Brain microvascular endothelial cell (primary cell): ENCODE measurements at places on chromosomes 13 and 19.
A peak's percentile ranks its signal among the peaks of the same experiment; 100 is the strongest.

- DNase-seq, result no peak
These were observed 54.0 kb downstream of the RFX2 start for GRCh38 chr19:6056282-6056741.

- DNase-seq, result peak; percentile 75
These were observed 209.7 kb downstream of the SPRY2 start for GRCh38 chr13:80131204-80131603.

GRCh38 chr13:76009267-76009890, 373.2 kb downstream of the LMO7 start:
- peak; percentile 24 for DNase-seq

DNA sequence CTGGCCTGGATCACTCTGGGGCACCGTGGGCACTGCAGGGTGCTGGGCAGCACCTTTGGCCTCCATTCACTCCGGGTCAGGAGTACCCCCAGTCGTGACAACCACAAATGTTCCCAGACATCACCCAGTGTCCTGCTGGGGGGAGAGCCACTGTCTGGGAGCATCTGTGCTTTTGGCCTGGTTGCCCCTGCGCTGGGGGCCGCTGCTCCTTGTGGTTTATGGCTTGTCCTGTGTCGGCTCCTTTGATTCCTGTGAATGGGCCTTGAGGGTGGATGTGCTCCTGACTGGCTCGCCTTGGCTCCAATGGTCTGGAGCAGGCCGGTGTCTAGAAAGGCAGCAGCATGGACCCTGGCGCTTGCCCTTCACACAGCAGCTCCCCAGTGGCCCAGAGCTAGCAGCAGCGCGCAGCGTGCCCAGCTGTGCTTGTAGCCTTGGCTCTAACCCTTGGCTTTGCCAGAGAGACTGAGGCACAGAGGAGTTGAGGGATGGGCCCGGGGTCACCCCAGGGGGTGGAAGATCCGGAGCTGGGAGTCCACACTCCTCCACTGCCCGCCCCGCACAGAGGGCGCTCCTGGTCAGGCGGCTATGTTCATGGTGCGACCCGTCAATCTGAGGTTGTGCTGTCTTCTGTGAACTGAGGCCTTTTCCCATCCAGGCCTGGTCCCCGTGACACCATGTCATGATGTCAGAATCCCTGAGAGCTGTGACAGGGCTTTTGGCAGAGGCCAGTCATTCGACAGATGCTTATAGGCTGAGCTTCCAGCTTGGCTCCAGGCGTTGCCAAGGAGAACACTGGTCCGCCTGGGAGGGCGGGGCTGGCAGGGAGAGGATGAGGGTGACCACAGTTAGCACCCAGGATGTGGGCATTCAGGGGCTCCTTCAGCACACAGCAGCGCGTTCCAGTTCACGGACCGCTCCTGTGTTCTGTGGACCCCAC, 4.1 kb downstream of the DAZAP1 start:
- DNase-seq, result peak; percentile 24

- no peak for DNase-seq
These were observed 91.4 kb downstream of the ATP11A start for GRCh38 chr13:112781287-112781686.

GRCh38 chr13:106155411-106155810, 380.1 kb downstream of the EFNB2 start:
- DNase-seq, result no peak

DNA sequence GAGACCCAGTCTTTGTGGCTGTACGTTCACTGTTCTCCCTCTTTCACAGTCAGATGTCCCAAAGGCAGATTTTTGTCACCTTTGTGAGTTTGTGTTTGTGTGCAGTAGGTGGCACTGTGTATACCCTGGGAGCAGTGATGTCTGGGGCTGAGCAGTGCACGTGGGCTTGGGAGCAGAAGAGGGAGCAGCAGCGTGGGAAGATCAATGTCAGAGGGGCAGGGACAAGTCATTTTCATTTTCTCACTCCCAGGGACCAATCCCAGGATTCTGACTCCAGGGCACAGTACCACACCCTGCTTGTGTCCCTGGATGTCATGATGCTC, 2.0 kb upstream of the PSG6 start:
- no peak for DNase-seq

DNA sequence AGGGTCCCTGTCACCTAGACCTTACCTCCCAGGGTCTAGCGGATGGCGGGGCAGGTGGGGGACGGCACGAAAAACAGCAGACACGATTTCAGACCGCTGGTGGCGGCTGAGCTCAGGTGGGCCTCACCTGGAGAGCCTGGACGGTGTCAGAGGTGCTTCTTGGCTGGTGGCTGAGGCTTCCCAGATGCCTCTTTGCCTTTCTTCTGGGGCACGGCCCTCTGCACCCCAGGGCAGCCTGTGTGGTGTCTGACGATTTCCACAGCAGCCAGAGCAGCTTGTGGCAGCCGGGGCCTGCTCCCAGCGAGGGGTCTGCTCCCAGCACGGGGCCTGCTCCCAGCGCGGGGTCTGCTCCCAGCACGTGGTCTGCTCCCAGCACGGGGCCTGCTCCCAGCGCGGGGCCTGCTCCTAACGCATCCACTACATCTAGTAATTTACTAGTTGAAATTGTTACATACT, 66.7 kb downstream of the ATP11A start:
- DNase-seq, result no peak

- peak; percentile 47 for DNase-seq
These were observed 460.3 kb upstream of the KLHL1 start for GRCh38 chr13:70568571-70568970.

GRCh38 chr13:31418186-31418585, 218.4 kb downstream of the B3GLCT start:
- DNase-seq, result no peak

DNA sequence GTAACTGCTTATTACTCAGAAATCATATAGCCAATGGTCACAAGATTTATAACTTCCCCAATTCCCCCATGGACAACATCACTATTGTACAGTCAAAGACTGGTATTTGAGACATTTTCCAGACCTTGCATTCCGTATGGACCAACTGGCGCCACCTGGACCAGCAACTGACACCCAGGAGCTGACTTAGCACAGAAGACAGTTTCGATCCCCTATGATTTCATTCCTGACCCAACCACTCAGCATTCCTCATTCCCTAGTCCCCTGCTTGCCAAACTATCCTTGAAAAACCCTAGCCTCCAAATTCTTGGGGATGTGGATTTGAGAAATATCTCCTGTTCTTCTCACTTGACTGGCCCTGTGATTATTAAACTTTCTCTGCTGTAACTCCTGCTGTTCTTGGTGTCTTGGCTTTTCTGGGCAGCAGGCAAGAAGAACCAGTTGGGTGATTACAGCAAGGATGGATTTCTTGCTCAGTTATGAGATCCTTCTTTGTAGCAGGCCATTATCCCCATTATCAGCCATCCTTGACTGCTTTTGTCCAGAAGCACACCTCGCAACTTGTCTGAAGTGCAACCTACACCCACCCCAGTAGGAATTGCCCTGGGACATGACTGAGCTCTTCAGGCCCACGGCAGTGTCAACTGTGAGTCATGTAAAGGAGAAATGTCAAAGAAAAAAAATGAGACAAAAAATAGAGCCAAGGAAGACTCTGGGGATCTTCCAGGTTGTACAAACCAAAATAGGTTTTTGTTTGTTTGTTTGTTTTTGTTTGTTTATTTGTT, 13.7 kb upstream of the MAP3K10 start:
- DNase-seq, result no peak

GRCh38 chr13:53052675-53053074, 24.1 kb downstream of the OLFM4 start:
- no peak for DNase-seq

- DNase-seq, result no peak
These were observed 734.3 kb upstream of the MIR17HG start for GRCh38 chr13:90613076-90613795.

DNA sequence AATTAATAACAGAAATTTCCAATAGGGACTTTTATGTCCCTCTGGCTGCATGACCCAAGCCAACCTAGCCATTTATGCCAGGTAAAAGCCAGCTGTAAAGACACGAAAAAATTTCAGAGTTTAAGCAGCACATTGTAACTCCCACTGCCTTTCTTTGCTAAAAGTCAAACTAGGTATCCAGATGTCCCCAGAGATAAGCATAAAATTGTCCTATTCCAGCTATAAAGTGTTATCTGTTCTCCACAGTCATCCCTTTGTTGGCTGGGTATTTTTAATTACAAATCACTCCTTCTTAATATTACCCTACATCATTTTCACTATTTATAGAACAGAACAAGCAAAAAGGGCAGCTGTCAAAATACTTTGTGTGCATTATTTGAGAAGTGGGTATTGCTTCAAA, 3.2 kb upstream of the ZNF154 start:
- no peak for DNase-seq

DNA sequence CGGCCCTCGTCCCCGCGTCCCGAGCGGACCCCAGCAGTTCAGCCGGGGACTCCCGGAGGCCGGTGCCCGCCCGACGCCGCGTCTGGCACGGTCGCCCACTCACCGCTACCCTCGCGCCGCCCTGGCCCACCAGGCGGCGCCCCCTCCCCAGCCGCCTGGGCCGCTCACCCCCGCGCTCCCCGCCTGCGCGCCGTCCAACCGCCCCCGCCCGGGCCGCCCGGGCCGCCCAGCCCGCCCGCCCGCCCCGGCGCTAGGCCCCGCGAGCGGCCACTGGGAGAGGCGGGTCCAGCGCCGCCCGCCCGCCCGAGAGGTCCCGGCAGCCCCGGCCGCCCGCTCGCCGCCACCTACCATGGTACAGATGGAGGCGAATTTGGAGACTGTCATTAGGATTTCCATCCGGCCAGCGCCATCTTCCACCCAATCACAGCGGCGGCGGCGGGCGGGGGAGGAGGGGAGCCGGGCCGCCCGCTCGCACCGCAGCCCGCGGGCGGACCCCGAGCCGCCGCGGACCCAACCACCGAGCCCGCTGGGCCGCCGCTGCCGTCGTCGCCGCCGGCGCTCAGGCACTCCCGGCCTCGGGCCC, at the start of gene USP12:
USP12 (minus strand) TSS at position 568 of the 583 bp plus-strand sequence; CDS start at position 396, 172 bp downstream.
- no peak for DNase-seq

GRCh38 chr19:12965017-12965811, 4.2 kb upstream of the DAND5 start:
- peak; percentile 64 for DNase-seq

DNA sequence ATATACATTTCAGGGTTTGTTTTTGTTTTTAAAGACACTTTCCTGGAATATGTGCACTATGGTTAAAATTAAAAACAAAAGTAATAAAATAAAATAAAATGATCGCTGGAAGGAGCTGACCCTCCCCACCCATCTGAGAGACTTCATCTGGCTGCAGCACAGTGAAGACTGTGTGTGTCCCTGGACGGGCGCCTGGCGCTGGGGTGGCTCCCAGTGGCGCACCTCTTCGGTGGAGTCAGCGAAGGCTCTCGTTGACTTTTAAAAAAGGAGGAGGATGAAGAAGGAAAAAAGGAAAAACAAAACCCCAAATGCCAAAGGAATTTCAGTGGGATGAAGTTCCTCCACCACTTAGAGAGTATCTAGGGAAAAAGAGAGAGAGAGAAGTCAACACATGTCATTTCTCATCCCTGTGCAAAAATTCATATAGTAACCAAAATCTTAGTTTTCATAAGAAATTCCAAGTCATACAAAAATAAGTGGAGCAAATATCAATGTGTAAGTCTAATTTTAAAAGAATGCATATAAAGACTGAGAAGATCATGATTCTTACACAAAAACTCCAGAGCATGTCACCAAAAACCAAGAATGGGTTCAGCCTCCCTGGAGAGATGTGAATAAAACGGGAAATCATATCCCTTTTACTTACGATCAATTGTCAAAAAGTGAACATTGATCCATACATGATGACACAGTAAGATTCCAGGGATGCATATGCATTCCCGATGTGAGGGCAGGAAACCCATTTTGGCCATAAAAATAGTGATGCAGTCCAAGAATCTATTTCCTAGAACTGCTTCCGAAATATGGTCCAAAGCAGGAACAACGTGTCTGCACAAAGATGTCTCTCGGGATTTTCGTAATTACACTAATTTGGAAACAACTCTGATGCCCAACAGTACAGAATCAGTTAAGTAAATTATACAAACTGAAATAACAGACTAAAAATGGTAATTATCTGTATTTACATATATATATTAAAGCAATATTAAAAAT, 123.8 kb downstream of the STK24 start:
- DNase-seq, result no peak

DNA sequence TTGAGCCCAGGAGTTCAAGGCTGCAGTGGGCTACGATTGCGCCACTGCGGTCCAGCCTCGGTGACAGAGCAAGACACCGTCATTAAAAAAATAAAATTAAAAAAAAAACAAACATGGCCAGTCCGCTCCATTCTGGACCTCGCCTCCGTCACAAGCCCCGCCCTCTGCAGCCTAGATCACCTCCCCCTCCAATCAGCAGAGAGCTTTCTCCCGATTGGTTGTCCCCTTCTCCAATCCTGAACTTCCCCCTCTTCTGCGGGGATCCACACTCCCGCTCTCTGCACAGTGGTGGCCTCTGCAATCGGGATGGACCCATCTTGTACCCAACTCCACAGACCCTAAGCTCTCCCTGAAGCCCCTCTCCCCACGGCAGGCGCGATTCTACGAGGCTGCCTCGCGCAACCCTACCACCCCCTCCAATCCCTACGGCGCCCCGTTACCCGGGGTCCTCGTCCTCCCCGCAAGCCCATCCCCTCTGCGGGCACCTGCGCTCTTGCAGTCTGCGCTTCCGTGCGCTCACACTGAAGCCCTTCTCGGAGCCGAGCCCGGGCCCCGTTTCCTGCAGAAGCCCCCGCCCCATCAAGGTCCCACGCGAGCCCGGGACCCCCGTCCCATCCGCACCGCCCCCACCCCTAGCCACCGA, 540 bp downstream of the TMEM160 start:
- peak; percentile 92 for DNase-seq

GRCh38 chr13:38879786-38880185, 110.8 kb downstream of the STOML3 start:
- DNase-seq, result no peak

DNA sequence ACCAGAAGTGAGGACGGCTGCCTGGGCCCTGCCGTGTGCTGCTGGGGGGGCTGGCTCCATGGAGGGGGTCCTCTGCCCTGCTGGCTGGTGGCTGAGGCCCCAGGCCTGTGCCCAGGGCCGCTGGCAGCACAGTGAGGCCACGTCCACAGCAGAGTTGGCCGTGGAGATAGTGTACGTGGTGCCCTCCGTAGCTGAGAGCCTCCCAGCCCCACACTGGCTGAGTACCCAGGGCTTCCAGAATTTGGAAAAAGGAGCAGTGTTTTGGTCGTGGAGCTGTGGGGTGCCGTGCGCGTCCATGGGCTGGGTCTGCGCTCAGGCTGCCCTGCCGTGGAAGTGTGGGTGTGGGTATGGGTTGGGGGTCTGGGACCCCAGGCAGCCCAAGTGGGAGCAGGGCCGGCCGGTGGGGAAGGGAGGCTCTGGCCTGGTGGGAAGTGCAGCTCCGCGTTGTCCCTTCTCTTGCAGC, 5.9 kb downstream of the PTBP1 start:
- DNase-seq, result no peak
